ENCODE measurements at places on chromosomes 4 and X.

GRCh38 chr4:1852904-1853623 lies 2.9 kb downstream of the LETM1 start:
- no peak for DNase-seq

- DNase-seq: no peak
Measured at GRCh38 chr4:107989162-107989536, 540 bp upstream of the HADH start.

GRCh38 chrX:152942077-152942442 lies 44.2 kb downstream of the ZNF185 start:
- DNase-seq: no peak

DNA sequence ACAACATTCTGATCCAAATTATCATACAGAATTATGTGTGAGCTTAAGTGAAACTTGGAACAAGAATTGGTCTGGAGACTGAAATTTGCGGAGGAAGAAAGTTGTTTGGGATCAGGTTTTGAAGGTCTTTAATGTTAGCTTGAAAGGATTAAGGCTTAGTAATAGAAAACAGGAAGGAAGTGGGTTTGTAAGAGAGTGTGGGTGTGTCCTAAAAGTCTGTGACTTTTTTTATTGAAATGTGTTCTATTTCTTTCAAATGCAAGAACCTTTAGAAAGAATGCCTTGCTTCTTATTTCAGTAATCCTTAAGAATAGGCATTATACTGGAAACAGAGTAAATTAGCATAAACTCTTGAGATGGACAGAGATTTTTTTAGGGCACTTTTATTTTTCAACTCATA lies 198.0 kb downstream of the GALNTL6 start:
- DNase-seq: no peak

DNA sequence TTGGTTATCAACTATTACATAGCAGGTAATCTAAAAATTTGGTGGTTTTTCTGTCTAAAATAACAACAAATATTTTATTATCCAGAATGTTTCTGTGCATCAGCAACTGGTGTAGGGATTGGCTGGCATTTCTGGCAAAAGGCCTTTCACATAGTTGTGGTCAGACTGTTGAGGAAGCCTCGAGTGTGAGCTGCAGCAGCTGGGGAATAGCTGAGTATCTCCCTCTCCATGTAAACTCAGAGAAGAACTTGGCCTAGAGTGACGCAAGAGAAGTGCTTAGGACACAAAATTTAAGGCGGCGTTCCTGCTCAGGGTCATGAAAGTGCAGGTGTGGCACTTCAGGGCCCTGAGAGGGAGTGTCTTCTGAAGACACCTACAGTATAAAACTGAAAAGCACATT lies 558.9 kb downstream of the SPOCK3 start:
- no peak for DNase-seq

DNA sequence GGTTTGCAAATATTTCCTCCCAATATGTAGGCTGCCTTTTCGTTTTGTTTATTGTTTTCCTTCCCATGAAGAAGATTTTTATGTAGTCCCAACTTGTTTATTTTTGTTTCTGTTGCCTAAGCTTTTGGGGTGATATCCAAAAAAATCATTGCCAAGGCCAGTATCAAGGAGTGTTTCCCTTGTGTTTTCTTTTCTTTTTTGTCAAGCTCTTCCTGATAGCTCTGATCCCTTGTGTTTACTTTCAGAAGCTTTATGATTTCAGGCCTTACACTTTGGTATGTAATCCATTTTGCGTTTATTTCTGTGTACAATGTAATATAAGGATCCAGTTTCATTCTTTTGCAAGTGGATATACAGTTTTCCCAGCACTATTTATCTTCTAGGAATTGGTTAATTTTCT lies 93.9 kb downstream of the KLHL13 start:
- DNase-seq: no peak

- no peak for DNase-seq
Measured at GRCh38 chr4:25019501-25019900, 11.2 kb downstream of the LGI2 start.

Data from CD8-positive, alpha-beta memory T cell (primary cell).